Activated naive CD8-positive, alpha-beta T cell treated with anti-CD3 and anti-CD28 coated beads, Interleukin-2, amount 10 ng/mL, durations not matched to agents 7 days and 5 days (primary cell): ENCODE measurements at places on chromosomes 7 and 10. TPM values are rescaled to one million over a fixed set of nuclear protein-coding genes. Genes with fewer than 3 reads are reported as not detected.

GRCh38 chr10:88540351-88540750 lies 42.8 kb downstream of the RNLS start:
- peaks cover 2% of the 10 kb centered on the region for H3K4me1 ChIP-seq
- H3K27ac ChIP-seq = no peak overlapping the region
- H3K27me3 ChIP-seq = no peaks in the 10 kb centered on the region
- no peaks in the 10 kb centered on the region for H3K36me3 ChIP-seq
- no peak overlapping the region for H3K4me3 ChIP-seq
- DNase-seq = no peak

DNA sequence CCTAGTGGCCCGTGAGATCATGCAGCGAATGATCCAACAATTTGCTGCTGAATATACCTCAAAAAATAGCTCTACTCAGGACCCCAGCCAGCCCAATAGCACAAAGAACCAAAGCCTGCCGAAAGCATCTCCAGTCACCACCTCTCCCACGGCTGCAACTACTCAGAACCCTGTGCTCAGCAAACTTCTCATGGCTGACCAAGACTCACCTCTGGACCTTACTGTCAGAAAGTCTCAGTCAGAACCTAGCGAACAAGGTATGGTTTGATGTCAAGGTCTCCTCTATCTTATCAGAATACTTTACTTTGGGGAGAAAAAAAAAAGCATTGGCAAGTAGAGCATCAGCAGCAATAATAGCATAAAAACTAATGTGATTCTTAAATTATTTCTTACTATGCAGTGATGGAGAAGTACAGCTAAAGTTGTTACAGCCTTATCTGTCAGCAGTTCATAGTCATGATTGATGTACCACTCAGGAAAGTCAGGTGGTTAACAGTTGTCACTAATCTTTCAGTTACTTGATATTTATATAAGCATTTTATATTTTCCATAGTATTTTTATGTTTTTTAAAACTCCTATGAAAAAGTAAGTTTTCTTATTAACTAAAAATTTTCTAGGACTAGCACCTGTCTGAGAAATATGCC lies 117.1 kb downstream of the LCOR start:
- H3K4me1 ChIP-seq = peaks cover 27% of the 10 kb centered on the region
- H3K27me3 ChIP-seq = no peaks in the 10 kb centered on the region
- no peak overlapping the region for H3K27ac ChIP-seq
- no peak for DNase-seq
- H3K4me3 ChIP-seq = no peak overlapping the region

DNA sequence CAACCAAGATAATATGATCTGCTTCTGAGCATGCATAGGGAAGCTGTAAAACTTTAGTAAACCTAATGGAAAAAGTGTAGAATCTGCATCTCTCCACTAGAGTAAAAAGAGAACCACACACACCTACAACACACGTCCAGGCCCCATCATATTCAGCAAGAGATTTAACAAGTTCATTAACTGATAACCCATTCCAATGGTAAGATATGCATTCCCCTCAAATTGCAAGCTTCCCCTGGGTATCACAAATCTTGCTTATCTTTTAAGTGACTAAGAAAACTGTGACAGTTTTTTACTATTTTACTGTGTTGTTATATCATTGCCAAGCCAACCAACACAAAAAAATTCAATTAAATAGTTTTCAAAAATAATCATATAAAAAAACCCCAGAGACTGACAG lies 8.0 kb downstream of the DPY19L1 start:
- peaks cover 8% of the 10 kb centered on the region for H3K27me3 ChIP-seq
- H3K4me1 ChIP-seq = peaks cover 4% of the 10 kb centered on the region
- no peak overlapping the region for H3K27ac ChIP-seq
- H3K36me3 ChIP-seq = peaks cover 2% of the 10 kb centered on the region
- no peak overlapping the region for H3K4me3 ChIP-seq

DNA sequence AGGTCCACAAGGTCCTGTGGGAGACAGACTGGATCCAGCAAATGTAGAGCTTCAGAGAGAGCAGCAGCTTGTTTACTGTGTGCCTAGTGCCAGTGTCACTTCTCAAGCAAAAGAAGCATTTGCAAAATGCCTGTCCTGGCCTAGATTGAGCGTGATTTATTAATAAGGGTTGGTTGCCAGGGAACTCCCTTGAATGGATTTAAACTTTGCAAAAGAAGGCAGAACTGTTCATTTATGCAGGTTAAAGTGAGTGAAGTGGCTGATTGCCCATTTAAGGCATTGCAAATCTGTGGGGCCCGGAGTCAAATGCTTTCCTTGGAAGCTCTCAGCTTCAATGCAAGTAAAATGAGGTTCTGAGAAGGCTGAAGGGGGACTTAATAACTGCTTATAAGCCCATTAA lies 71.3 kb downstream of the CDHR3 start:
- no peak overlapping the region for H3K27ac ChIP-seq
- peaks cover 15% of the 10 kb centered on the region for H3K27me3 ChIP-seq
- no peaks in the 10 kb centered on the region for H3K4me1 ChIP-seq
- H3K36me3 ChIP-seq = no peaks in the 10 kb centered on the region

XRCC2 gene
- 10.9 TPM for total RNA-seq

DNA sequence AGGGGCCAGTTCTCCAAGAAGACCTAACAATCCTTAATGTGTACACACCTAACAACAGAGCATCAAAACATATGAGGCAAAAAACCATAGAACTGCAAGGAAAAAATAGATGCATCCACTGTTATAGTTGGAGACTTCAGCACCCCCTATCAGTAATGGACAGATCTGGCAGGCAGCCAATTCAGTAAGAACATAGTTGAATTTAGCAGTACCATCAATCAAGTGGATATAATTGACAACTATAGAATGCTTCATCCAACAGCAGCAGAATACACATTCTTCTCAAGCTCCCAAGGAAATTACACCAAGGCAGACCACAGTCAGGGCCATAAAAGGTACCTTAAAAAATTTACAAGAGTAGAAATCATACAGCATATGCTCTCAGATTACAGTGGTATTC lies 42.2 kb downstream of the POLL start:
- H3K4me1 ChIP-seq = no peaks in the 10 kb centered on the region
- no peaks in the 10 kb centered on the region for H3K27me3 ChIP-seq
- H3K36me3 ChIP-seq = peaks cover 6% of the 10 kb centered on the region
- no peak overlapping the region for H3K27ac ChIP-seq
- no peak overlapping the region for H3K4me3 ChIP-seq

- peaks cover 33% of the 10 kb centered on the region for H3K4me1 ChIP-seq
- no peak for DNase-seq
- peak overlapping the region; percentile 25 for H3K27ac ChIP-seq
- H3K4me3 ChIP-seq = peak overlapping the region; percentile 35
These were observed 14.5 kb upstream of the CPA1 start for GRCh38 chr7:130365511-130366441.

PLCE1 gene
- not detected for total RNA-seq

GRCh38 chr10:132061465-132061864 lies 4.3 kb upstream of the JAKMIP3 start:
- no peaks in the 10 kb centered on the region for H3K36me3 ChIP-seq
- peaks cover 7% of the 10 kb centered on the region for H3K27me3 ChIP-seq
- no peak overlapping the region for H3K27ac ChIP-seq
- DNase-seq = no peak

IKZF1 gene
- total RNA-seq = 383 TPM

DNA sequence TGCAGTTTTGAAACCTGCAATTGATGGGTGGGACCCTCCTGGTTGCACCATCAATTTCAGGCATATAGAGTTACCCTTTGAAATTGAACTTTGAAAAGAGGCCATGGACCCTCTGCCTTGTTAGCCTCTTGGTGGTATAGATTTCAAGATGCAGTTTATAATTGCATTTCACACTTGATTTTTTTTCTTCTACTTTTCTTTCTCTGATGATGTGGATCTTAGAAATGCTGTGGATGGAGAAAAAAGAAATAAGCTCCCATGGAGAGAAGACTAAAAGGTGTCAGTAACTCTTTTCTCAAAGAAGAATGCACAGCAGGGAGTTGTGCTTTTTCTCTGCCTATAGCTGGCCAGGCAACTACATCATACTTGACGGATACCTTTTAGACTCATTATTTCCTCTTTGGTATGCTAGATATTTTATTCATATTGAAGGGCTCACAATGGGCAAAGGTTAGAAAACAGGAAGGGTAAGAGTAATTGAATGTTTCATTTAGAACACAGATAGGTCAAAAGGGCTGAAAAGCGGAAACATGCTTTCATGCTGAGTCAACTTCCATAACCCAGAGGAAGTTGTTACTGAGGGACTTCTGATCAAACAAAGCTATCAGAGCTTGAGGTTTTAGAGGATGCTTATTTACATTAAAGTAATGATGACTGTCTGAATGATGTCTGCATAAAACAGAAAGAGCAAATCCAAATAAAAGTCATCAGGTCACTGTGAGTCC lies 773.2 kb upstream of the LRRN3 start:
- no peak overlapping the region for H3K27ac ChIP-seq
- H3K4me1 ChIP-seq = peaks cover 1% of the 10 kb centered on the region
- no peaks in the 10 kb centered on the region for H3K36me3 ChIP-seq
- DNase-seq = no peak

DNA sequence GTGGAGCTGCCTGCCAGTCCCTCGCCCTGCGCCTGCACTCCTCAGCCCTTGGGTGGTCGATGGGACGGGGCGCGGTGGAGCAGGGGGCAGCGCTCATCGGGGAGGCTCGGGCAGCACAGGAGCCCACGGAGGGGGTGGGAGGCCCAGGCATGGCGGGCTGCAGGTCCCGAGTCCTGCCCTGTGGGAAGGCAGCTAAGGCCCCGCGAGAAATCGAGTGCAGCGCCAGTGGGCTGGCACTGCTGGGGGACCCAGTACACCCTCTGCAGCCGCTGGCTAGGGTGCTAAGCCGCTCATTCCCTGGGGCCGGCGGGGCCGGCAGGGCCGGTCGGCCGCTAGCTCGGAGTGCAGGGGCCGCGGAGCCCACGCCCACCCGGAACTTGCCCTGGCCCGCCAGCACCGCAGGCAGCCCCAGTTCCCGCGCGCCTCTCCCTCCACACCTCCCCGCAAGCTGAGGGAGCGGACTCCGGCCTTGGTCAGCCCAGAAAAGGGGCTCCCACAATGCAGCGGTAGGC lies 565.9 kb upstream of the NRG3 start:
- no peak for DNase-seq
- no peaks in the 10 kb centered on the region for H3K27me3 ChIP-seq
- no peaks in the 10 kb centered on the region for H3K36me3 ChIP-seq
- H3K4me3 ChIP-seq = no peak overlapping the region
- no peak overlapping the region for H3K27ac ChIP-seq
- no peaks in the 10 kb centered on the region for H3K4me1 ChIP-seq

- no peak for DNase-seq
- no peaks in the 10 kb centered on the region for H3K36me3 ChIP-seq
- H3K4me3 ChIP-seq = no peak overlapping the region
- H3K4me1 ChIP-seq = peaks cover 7% of the 10 kb centered on the region
- H3K27ac ChIP-seq = no peak overlapping the region
These were observed 138.7 kb downstream of the MAPK8 start for GRCh38 chr10:48444861-48445841.

DNA sequence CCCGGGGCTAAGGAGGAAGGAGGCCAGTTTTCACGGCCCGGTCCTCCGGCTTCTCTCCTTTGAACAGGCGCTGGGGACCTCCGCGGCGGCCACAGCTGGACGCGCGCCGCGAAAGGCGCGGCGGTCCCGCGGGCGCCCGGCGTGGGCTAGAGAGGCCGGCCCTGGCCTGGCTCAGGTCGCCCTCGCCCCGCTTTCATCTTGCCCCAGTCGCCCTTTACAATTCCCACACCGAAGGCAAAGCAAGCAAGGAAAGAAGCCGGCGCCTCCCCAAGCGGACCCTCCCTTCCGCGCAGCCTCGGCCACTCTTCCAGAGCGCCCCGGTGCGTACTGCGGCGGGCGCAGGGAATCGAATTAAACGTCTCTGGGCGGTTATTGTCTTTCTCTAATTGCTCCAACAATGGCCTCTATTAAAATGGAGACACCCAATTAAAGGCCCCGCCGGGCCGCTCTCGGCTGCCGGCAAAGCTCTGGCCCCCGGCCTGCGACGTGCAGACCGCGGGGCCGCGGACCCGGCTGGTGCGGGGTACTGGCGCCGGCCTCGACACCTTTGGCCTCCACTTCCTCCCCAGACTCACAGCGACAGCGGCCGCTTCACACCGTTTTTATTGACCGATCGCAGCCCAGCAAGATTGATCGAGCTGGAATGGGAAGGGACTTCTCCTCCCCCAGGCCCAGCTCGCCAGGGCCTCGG lies 4.5 kb upstream of the GATA3 start:
- peaks cover 5% of the 10 kb centered on the region for H3K36me3 ChIP-seq
- H3K4me1 ChIP-seq = peaks cover 49% of the 10 kb centered on the region
- DNase-seq = peak; percentile 64

GRCh38 chr10:91771907-91772306 lies 26.3 kb upstream of the TNKS2 start:
- H3K36me3 ChIP-seq = no peaks in the 10 kb centered on the region
- no peaks in the 10 kb centered on the region for H3K4me1 ChIP-seq
- H3K4me3 ChIP-seq = no peak overlapping the region
- H3K27me3 ChIP-seq = peaks cover 8% of the 10 kb centered on the region
- no peak for DNase-seq
- no peak overlapping the region for H3K27ac ChIP-seq

DNA sequence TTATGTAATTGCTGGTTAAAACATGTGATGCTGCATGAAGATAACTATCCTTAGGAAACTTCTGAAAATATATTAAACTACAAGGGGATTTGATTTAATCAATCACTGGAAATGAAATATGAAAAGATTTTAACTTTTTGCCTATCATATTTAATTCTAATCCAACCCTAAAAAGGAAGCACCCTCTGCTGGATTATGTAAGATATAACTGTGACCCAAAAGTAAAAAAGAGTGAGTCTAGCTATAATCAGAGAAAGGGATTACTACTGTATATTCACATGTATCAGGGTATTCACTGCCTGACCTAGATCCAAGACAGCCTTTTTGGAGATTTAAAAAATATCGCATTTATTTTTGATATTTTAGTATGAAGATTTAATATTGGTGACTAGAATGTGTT lies 295.5 kb downstream of the MDFIC start:
- peaks cover 8% of the 10 kb centered on the region for H3K4me1 ChIP-seq
- peaks cover 13% of the 10 kb centered on the region for H3K27me3 ChIP-seq

ANKRD7 gene
- total RNA-seq = not detected
